ENCODE measurements at places on chromosomes 6 and 20.

DNA sequence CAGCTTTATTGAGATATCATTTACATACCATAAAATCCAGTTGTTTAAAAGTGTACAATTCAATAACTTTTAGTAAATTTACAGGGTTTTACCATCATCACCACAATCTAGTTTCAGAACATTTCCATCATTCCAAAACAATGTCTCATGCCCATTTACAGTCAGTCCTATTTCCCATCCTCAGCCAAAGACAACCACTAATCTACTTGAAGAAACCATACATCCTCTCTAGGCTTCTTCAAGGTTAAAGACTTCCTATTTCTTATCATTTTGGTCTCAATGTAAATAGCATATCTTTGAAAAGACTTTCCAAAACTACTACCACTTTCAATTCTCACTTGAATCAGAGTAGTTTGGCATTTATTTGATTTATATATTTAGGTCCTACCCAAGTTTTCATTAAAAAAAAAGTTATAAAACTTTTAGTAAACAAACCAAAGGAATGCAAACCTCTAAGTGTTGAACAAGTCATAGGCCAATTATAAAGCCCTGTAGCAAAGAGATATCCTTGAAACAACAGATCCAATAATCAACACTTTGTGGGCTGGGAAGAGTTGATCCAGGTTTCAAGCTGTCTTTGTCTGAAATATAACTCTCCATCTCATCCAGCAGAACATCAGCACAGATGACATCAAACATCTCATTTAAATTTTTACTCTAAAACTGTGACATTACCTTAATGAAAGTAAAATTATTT lies 211.3 kb upstream of the RUNX2 start:
- no peak for DNase-seq

- no peak for DNase-seq
These were observed 73.2 kb downstream of the VEGFA start for GRCh38 chr6:43843097-43843645.

DNA sequence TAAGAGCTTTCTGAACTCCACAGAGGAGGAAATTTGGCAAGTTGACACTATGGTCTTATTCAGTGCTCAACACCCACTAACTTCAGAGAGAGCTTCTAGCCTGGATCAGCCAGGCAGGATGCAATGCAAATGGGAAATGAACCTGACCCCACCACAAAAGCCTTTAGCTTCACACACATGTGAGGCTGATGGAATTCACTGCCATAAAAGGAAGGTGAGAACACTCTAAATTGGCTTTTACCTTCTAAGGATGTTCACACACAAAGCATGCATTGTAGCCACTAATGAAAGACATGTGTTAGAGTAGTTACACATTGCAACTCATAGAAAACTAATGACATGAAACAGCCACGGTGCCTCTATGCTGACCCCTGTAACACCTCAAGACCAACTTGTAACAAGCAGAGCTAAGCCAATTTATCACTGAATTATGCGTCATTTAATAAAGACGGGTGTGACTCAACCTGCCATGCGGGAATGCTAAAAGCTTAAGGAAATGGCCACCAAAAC lies 262.1 kb downstream of the HACE1 start:
- DNase-seq: no peak

DNA sequence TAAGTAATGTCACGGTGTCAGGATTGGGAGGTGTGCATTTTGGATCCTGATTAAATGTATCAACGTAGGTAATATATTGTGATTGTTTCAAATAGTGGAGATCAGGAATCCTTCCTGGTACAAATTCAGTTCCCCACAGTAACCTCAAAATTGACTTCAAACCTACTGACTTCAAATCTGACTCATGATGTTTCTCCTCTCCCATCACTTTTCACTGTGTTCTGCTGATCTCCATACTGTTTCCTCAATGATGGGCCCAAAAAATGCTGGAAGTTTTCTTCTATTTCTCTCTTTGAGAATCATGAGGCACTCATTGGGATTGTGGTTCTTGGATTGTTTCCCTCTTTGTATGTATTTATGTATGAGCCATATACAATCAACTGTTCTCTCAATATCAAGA lies 35.9 kb downstream of the LAMA2 start:
- no peak for DNase-seq

DNA sequence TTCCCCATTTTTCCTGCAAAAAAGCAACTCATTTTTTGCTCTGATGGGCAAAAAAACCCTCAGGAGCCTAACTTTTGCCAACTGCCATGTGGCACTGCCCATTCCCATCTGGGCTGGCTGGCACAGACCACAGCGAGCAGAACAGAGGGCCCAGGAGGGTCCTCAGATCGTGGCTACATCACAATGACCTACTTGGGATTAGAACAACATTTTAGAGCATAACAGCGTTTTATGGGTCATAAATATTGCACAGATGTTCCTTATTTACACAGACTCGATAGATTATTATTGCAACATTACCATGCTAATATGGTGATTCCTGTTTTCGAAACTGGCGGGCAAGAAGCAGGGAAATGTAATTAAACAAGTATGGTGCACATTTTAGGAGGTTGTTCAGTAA lies 28.0 kb downstream of the PTPRT start:
- no peak for DNase-seq

GRCh38 chr6:161686655-161687054 lies 412.8 kb upstream of the AGPAT4 start:
- no peak for DNase-seq

DNA sequence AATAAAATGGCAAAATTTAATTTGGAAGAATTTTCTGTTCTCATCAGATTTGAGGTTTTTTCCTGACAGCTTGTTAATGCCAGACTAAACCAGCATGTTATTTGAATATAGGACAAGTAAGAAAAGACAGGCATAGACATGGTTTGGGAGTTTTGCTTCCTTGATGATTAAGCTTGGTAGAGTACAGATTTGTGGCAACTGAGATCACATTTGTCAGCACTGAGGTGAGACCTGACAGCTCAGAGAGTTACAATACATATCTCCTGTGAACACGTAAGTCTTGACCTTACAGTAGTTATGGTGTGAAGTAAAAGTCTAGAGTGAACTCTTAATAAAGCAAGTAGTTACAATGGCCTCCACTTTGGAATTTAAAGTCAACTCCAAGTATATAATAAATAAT lies 34.5 kb downstream of the CENPW start:
- no peak for DNase-seq

DNA sequence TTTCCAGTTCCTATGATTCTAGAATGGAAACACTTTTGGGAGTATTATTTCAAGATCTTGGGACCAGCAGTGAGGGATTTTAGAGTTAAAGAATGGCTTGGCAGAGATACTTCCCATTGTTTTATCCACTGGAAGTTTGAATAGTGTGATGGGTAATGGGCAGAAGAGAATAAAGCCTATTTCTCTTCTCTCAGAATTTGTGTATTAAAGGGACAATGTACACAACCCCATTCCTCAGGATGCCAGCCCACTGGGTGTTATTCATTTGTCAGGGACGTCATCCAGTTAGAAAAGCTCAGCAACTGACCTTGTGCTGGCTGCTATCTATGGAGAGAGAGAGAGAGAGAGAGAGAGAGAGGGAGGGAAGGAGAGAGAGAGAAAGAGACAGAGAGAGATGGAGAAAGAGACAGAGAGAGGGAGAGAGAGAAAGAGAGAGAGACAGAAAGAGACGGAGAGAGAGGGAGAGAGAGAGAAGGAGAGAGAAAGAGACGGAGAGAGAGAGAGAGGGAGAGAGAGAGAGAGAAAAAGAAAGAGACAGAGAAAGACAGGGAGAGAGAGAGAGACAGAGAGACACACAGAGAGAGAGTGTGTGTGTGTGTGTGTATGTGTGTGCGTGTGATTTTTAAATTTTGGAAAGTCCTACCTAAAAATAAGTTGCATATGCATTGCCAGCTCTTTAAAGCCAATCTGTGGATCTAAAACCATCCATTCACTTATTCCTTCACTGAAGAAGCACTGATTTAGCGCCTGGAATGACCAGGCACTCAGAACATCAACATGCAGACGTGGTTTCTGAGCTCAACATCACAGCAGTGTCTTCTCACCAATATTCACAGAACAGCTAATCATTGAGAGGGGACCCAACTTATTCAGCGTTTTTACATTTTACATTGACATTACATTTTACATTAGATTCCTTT lies 388.8 kb downstream of the THBS2 start:
- DNase-seq: no peak

- peak; percentile 56 for DNase-seq
These were observed 200 bp downstream of the ZBTB22 start for GRCh38 chr6:33317419-33317668.

DNA sequence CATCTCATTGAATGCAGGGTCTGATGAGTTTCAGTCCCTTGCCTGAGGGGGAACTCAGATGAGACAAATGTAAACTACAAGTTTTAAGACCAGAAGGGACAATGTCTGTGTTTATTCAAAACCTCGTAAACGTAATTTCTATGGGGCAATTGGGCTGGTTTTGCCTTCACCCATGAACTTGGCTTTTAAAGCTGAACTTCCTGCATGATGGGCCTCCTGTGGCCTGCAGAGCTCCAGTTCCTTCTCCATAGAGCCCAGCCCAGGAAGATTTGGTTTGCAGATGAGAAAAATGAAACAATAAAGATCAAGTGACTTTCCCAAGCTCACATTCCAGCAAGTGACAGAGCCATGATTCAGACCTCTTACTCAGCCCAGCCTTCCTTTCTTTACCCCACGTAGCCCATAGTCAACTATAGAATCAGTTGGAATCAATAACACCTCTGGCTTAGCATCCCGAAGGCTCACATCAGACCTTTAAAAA lies 612.3 kb downstream of the UTRN start:
- DNase-seq: no peak

DNA sequence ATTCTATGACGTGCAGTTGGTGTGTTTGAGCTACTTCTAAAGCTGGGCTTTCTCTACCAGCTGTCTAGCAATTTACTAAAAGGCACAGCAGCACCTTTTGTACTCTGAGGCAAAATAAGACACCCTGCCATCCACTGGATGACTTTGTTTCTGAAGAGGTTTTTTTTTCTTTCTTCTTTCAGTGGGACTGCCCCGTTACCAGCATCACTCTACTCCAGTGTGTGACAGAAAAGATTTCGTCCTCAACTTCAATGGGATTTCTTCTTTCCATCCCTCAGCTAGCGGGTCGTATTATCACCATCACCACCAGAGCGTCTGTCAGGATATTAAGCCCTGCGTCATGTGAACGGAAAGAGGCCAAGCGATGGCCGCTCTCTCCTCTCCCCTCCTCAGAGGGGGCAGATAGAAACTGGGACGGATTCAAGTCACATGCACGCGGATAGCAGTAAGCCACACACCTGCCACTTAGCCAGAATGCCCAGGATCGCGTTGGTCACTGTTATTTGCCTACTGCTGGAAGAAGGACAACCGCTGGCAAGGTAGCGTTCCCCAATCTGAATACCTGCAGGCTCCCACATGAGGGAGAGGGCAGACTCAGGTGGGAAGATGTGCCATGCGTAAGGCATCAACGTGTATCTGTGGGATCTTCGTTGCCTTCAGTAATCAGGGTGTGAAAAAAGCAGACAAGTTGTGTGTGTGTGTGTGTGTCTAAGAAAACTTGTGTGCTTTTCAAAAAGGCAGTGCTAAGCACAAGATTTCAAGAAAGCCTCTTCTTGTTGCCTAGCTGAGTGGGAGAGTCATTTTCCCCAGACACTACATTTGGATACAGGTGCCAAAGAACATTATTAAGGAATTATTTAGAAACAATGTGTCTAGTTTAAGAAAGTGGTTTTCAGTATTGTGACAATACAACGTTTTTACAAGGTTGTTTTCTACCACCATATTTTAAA lies 5.4 kb downstream of the FOXF2 start:
- DNase-seq: no peak

Data from GM12892 (cell line).